ENCODE measurements at places on chromosomes 11 and 22. TPM values are rescaled to one million over a fixed set of nuclear protein-coding genes. Genes with fewer than 3 reads are reported as not detected.

The PGA3 gene
- total RNA-seq = not detected

GRCh38 chr11:61851900-61852295, 23.8 kb downstream of the FADS2 start:
- no peak for DNase-seq

- DNase-seq = no peak
Measured at GRCh38 chr11:44693654-44694119, 33.1 kb upstream of the TSPAN18 start.

GRCh38 chr11:119809346-119809745, 80.3 kb upstream of the NECTIN1 start:
- no peak for DNase-seq
